Mucosa of gallbladder (tissue), 1 donor: ENCODE measurements at places on chromosomes 7 and 10.

DNA sequence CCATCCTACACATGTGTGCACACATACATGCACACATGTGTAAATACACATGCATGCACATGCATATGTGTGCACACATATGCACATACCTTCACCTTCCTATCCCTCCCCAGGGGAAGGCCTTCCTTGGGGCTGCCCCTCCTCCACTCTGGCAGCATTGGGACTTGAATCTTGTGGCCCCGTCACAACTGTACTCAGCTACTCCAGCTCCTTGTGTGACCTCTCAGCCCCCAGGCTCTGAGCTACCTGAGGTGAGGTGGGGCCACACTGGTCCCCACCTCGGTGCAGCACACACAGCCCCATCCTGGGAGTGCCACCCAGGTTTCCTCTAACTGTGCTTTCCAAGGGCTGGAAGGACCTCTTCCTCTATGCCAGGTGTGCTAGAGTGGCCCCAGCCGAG, 116.0 kb downstream of the LHPP start:
- DNase-seq, result no peak

- no peak for DNase-seq
These were observed 123.0 kb upstream of the VSTM2A start for GRCh38 chr7:54419209-54419608.

- DNase-seq, result no peak
These were observed 282.0 kb upstream of the ETV1 start for GRCh38 chr7:14271441-14271840.

DNA sequence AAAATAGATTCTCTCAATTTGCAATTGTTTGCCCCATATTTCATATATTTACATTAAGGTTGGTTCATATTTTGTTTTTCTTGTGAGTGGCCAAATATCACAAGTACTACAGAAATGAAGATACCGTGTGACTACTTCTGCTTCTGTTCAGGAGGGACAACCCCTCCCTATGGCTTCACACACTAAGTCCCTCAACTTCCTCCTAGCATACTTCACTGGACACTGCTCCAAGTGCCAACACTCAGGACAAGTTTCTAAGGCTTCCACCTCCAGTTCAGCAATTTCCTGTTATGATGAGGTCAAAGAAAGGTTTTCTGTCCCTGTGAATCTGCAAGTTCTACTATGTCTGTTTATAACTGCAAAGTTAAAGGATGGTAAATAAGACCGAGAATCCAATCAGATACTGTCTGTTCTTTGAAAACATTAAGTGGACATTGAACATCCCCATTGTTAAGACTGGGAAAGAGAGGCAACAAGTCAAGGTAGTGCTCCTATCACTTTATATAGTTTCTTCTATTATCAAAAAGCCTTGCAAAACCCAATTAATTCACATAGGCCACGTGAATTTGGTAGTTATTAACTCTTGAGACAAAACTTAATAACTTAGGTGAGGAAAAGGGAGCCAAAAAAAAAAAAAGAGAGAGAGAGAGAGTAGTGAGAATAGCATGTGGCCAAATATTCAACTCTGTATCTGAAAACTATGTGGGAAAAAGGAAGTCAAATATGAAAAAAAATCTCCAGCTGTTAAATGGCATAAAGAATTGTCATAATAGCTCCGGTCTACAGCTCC, 81.3 kb upstream of the DKK1 start:
- no peak for DNase-seq

DNA sequence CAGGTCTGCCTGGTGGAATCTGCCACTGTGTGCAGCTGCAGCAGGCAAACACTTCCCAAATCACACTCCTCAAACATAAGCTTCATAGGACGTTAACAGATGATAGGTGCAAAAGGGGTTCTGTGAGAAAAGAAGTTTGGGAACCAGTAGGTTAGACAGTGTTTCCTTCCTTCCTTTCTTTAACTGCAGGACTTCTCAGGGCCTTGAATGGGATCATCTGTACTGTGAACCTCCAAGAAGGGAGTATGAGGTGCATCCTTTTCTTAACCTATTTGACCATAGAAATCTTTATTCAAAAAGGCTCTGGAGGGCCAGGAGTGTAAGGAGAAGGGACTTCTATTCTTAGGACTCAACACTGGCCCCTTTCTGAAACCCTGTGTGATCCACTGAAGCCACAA, 33.0 kb downstream of the CAMK2B start:
- DNase-seq, result no peak

GRCh38 chr7:13778967-13779366, 210.5 kb downstream of the ETV1 start:
- no peak for DNase-seq
